GM19239 (cell line): ENCODE measurements at places on chromosomes 2 and 18.

- DNase-seq = peak; percentile 48
Measured at GRCh38 chr2:437756-438393, 150.0 kb upstream of the ALKAL2 start.

GRCh38 chr2:39093218-39093898 is 27.5 kb downstream of the SOS1 start:
- no peak for DNase-seq

- no peak for DNase-seq
Measured at GRCh38 chr2:203018181-203018580, 3.5 kb downstream of the NBEAL1 start.

DNA sequence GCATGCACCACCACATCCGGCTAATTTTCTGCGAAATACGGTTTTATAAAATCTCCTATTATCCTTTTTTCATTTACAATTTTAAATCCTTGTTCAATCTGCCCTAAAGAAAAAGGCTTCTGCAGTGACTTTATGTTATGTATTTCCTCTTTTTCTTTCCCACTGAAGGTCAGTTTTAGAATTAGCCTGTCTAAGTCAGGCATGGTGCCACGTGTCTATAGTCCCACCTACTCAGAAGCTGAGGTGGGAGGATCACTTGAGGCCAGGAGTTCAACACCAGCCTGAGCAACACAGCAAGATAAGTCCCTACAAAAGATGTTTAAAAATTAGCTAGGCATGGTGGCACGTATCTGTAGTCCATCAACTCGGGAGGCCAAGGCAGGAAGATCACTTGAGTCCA is 39.8 kb upstream of the TNFRSF11A start:
- DNase-seq = no peak

GRCh38 chr2:231612109-231612455 is 19.4 kb downstream of the TEX44 start:
- DNase-seq = no peak

GRCh38 chr2:211451642-211452041 is 895.2 kb downstream of the CPS1 start:
- no peak for DNase-seq

DNA sequence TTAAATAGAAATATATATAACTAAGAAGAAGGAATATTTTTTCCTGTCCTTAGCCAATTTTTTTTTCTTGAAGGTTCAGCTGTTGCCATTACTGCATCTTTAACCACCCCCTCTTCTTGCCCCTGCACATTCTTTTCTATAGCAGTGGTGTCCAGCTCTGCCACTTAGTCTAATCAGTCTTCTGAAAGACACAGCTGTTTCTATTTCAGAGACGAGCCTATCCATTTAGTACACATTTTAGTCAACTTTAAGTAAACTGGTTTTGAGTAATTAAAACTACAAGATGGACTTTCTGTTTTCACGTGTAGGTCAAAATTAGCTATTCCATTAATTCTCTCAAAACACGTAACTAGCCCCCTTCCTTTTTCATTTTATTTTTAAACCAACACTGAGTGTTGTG is 21.0 kb downstream of the SPOPL start:
- no peak for DNase-seq

GRCh38 chr2:12770300-12770968 is 53.7 kb downstream of the TRIB2 start:
- no peak for DNase-seq

DNA sequence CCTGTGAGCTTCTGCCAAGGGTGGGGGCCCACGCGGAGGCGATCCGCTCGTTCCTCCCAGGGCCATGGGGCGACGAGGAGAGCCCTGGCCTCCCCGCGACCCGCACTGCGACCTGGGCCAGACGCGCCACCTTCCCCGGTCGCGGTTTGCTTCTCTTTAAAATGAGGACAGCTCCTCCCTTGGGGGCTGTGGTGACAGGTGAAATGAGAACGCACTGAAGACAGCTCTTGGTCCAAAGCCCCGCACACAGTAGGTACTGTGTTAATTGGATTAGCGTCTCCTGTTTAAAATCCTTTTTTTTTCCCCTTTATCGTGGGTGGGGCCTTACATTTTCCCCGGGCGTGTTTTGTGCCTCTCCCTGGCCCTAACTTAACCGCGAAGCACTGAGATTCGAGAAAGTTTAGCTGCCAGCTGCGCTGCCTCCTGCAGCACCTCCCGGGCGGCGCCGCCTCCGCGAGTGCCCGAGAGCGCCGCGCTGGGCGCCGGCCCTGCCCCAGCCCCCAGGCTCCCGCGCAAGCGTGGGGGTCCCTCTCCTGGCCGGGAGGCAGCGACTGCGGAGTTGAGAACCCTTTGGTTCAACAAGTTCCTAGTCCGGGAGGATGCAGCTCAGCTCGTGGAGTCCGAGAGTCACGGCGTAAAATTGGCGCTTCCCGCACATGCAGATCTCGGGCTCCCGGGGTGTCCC is 1.1 kb downstream of the HPCAL1 start:
- DNase-seq = peak; percentile 58

DNA sequence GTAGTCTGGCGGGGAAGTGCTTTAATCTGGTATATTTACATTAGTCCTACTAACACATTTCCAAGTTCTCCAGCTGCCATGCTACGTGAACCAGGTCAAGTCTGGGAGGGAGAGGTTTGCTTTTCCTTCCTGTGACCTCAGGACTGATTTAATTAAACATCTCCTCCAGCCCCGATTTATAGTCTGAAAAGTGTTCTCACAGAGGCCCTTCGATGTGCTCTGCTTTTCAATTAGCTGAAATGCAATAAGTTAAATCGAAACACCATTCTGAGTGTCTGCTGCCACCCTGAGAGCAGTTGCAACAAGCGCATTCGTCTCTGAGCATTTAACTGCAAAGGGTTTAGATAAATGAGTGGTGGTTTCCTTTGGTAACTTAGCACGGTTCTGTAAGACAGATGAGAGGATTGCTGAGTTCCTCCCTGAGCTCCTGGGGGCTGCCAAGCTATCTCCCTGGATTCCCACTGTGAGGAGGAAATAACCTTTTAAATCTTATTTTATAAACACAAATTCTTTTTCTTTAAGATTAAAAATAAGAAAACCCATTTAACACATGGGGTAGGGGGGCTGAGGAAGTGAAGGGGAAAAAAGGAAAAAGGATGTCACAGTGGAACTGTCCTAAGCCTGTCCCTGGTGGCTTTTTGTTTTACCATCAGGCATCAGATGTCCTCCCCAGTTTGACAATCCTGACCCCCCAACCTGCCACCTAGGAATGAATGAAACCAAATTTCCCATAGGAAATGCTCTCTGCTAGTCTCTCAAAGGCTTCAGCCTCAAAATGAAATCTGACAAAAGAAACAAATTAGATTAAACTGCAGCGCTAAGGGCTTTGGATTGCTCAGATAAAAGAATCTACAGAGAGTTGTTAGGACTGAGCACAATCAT is 56.5 kb upstream of the CREB1 start:
- DNase-seq = no peak

DNA sequence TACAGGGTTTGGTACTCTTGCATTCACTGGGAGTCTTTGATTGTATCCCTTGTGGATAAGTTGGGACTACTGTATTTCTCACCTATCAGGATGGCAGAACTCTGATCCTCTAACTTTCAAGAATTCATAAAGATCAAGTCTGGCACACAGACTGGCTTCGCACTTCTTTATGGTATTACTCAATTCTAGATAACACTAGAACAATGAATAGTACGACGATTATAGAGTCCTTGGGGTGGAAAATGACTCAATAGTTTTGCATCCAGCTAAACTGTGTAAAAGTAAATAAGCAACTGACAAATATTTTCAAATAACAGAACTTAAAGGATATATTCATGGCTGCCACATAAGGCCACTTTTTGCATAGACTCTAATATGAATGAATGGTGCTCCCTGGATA is 103.4 kb upstream of the MEX3C start:
- DNase-seq = no peak

- DNase-seq = no peak
Measured at GRCh38 chr18:30096796-30097195, 945.7 kb downstream of the DSC3 start.

DNA sequence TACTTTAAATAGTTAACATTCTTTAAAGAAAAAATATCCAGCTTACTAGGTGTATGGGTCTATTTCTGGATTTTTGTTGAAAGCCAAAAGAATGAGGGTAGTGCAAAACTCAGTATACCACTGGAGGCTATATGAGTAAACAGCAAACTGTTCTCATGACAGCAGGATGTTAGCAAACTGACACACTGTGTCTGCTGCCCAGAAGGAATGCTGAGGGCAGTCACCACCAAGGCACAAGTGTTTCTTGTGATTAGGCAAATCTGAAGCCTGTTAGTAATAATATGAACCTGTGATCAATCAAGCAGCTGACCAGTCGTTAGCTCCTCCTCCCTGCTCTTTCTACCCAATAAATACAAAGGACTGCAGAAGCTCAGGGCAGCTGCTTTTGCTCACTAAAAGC is 50.5 kb upstream of the SULT1C3 start:
- DNase-seq = no peak

DNA sequence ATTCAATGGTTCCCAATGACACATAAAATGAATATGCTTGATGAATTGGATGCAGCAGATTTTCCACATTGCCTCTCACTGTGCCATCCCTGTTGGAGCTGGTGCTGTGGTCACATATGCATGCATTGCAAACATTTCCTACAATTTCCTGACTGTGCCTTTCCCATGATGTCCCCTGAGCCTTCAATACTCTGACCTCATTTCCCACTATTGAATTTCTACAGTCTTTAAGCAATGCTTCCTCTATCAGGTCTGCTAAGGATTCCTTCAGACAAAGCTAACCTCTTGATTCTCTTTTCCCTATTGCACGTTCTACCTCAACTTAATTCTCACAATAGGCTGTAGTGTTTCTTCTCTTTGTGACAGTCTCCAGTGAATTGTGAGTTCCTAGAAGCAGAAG is 342.5 kb upstream of the CRIM1 start:
- no peak for DNase-seq

GRCh38 chr2:51638811-51639210 is 606.9 kb upstream of the NRXN1 start:
- no peak for DNase-seq
